ENCODE measurements at places on chromosomes 7 and 10.

DNA sequence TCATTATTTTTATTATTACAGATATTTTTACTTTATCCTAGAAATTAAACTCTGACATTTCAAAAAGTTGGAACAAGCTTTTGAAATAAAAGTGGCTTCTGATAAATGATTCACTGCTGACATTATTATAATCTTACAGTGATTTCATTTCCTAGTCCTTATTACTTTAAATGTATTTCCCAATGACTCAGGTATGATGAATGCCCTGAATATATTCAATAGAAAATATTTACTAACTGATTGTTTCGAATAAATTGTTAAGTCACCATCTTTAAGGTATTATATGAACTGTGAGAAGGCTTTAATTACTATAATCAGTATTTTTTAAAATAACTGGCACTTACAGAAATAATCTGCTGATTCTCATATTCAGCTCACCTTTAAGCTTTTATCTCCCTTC is 21.6 kb downstream of the DKK1 start:
- DNase-seq, result no peak

DNA sequence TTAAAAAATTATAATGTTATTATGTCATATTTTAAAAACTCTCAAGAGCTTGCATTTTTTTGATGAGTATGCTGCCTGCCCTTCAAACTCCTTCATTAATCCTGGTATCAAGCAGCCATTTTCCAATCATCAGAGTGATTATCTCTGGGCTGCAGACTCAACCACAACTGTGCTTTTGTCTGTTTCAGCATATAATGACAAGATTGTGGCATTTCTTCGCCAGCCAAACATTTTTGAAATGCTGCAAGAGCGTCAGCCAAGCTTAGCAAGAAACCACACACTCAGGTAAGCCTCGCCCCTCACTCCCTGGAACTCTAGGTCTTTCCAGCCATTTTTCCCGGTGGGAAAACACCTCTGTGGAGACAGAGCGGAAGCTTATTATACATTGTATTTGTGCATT is 90.0 kb upstream of the STK17A start:
- no peak for DNase-seq

DNA sequence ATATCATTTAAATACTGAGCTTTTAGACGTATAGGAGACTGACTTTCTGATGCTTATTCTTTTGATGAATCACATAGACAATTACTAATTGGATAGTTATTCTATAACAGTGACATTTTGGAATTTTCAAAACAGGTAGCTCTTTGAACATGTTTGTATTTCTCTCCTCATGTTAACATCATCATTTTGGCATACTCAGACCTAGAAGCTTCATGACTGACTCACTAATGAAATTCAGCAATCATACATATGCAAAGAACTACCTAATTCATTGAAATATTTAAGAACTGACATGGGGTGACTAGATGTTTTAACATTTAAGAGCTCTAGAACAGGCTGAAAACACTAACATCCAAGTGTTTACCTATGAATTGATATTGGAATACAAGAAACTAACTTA is 192.3 kb downstream of the VTI1A start:
- no peak for DNase-seq

- no peak for DNase-seq
These were observed 194.4 kb downstream of the PLXNA4 start for GRCh38 chr7:132381742-132382472.

GRCh38 chr7:69428089-69428488 is 170.2 kb upstream of the AUTS2 start:
- DNase-seq, result no peak

DNA sequence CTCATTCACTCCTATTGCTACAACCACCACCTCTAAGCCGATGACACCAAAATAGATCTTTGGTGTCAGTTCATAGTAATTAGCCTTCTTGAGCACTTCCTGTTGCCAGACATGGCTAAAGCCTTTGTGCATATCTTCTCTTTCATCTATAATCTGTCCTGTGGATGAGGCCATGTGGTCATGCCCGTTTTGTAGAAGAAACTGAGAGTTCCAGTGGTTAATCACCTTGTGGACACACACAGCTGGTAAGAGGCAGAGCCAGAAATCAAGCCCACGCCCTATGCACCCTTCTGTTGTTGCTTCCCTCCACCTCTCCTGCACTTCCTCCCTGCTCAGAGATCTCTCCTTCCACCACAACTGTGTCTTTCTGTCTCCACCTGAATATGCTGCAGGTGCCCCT is 285.1 kb upstream of the PFKP start:
- no peak for DNase-seq

- DNase-seq, result no peak
These were observed at the start of gene CYP2W1 for GRCh38 chr7:983004-983615. CYP2W1 (plus strand) TSS chr7:983181; CDS start chr7:983212, 31 bp downstream.

DNA sequence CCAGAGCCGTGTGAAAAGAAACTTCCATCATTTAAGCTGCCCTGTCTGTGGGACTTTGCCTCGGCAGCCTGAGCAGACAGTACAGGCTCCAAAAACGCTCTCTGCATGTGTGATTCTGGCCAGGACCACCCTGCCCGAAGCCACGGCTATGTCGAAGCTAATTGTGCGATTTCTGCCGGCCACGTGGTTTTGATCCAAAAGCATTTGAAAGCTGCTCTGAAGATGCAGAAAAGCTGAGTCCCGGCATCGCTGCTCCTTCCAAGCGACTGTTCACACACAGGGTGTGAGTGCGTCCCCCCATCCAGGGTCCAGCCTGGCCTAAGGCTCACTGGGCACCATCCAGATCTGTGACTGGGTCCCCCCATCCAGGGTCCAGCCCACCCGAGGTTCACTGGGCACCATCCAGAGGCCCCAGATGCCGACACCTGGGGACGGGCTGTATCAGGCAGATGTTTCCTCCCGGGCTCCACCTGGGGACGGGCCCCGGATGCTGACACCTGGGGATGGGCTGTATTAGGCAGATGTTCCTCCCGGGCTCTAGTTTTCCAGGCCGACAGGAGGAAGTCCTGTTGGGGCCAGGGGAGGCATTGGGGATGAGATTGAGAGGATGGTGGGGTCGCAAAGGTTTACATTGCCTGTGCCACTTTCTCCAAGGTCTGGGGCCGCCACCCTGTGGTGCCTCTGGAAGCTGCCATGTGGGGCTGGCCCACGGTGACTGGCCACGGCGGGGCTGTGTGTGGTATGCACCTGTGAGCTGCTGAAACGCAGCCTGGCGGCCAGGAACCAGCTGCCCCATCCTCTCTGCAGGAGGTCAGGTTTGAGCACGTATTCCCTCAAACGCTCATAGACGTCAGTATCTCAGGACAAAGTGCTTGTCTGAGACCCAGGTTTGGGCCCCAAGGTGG is 527.4 kb downstream of the DNAJB6 start:
- DNase-seq, result no peak

DNA sequence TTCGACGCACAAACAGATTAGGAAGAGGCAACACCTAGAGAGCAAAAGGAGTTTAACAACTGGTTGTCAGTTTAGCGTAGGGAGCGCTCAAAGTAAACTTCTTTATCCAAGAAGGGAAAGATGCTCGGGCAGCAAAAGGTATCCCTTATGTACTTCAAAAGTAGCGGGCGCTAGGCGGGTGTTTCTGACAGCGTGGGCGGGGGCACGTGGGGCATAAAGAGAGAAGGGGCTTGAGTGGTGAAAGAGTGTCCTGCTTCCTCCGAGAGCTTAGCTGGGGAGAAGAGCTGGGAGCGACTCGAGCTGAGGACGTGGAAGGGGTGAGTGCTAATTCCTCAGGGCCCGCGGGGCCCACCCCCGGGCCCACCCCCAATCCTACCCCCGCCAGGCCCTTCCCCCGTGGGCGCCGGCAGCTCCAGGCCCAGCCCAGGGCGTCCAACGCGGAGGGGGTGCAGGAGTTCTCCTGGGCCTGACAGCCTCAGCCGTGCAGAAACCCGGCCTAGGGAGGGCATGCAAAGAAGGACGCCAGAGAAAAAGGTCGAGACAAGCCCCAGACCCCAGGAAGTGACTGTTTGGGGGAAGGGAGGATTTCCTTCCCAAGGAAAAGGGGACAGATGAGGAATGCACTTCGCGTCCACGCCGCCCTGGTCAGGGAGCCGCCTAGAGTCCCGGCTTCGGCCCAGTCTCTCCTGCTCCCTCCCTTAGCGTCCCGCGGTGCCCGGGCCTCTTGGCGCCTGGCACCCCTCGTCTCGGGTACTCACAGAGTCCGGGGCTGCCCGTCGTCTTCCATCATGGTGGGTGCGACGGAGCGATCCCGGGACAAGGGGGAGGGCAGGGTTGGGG is 868 bp downstream of the TIAL1 start:
- peak; percentile 74 for DNase-seq

DNA sequence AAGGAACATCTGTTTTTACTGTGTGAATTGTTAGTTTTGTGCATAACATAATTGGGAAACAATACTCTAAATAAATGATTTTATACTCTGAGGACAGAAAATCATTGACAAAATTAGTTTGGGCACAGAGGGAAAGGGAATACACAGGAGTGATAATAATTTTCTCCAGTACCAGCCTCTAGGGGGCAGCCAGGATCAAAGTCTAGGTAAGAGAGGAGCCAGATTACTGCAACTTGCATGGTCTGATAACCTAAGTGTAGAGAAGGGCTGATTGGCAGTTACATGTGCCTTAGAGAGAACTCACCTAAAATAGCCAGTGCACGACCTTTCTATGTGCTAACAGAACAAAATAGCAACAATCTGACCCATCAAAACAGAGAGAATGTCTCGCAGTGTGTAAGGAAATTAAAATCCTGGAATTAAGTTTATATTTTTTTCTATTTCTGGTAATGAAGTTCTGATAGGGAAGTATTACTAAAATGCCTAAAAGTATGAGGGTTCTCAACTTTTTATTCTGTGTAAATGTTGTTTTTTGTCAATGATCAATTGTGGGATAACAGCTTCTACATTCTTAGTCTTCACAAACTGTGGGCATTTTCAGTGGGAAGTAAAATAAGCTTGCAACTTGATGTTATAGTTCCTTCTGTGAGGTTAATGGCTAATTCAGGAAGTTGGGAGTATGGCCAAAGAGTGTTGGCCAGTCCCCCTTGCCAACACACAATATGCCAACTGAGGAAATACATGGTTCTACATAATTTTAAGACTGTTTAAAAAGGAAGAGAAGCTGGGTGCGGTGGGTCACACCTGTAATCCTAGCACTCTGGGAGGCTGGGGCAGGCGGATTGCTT is 66.4 kb downstream of the EXOC6 start:
- DNase-seq, result peak; percentile 25

- DNase-seq, result no peak
These were observed 57.2 kb upstream of the ELN start for GRCh38 chr7:73970801-73971229.

DNA sequence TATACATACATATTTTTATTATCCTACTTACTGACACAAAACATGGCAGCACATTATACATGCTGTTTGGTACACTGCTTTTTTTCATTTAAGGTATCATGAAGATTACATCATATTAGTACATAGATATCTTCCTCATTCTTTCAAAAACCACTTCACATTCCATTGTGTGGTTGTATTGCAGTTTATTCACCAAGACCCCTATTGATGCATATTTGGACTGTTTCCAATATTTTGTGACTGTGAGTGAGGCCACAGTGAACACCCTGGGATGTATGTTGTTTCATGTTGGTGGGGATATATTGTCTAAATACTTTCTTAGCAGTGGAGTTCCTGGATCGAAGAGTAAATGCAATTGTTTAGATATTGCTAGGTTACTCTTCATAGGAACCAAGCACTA is 39.0 kb downstream of the TFAM start:
- no peak for DNase-seq

- DNase-seq, result no peak
These were observed 79.8 kb upstream of the MPP7 start for GRCh38 chr10:28382525-28383269.

DNA sequence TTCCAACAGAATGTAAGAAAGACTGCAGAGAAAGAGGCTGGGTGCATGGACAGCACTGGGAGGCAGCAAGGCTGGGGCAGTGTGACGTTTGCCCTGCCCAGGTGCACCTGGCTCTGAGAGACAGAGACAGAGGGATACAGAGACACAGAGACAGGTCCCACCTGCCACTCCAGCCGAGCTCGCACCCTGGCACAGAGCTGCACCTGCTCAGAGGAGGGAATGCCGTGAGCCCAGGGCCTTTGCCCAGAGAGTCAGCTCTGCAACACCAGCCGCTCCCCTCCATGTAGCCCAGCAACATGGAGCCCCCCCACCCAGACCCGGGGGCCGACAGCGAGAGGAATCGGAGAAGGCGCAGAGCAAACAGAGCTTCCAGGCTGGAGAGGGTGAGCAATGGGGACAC is 35.3 kb upstream of the PROSER2 start:
- no peak for DNase-seq

GRCh38 chr7:151808400-151809145 is 68.3 kb downstream of the PRKAG2 start:
- DNase-seq, result no peak

GRCh38 chr10:116704926-116705325 is 37.4 kb downstream of the HSPA12A start:
- no peak for DNase-seq

GRCh38 chr7:31647511-31647910 is 39.5 kb upstream of the PPP1R17 start:
- DNase-seq, result no peak

- no peak for DNase-seq
These were observed 15.2 kb downstream of the WNT8B start for GRCh38 chr10:100477970-100478369.

DNA sequence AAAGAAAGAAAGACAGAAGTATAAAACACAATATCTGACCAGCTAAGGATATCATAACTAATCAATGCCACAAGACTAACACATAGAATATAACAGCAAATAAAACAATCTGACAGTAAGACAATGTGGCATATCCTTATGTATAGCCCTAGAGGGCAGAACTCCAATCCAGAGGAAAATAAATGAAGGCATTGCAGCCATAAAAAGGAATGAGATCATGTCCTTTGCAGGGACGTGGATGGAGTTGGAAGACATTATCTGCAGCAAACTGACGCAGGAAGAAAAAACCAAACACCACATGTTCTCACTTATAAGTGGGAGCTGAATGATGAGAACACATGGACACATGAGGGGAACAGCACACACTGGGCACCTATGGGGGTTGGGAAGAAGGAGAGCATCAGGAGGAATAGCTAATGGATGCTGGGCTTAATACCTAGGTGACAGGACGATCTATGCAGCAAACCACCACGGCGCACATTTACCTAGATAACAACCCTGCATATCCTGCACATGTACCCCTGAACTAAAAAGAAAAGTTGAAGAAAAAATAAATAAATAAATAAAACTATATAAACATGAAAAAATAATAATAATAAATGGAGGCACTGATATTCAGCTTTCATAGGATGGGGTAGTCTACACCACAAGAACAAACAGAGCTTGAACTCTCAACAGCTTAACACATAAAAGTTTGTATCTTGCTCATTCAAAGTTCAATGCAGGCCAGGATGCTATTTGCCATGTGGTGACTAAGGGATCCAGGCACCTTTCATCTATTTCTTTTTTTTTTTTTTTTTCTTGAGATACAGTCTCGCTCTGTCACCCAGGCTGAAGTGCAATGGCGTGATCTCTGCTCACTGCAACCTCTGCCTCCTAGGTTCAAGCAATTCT is 66.1 kb upstream of the KAT6B start:
- DNase-seq, result no peak

DNA sequence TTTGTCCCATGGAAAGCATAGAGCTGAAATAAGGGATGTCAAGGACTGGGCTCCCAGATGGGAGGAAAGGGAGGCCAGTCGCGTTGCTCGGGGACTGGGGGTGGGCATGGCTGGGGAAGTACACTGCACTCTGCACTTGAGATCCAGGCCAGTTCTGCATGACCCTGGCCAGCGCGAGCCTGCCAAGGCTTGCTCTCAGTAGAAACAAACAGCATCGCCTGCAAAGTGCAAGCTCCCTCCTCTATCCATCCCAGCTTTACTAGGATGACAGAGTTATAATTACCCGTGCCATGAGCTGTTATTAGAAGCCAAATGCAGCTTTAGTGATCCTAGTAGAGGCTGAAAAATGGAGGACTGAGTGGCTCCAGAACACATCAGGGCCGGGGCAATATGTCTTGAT is 43.9 kb upstream of the PDCD4 start:
- DNase-seq, result no peak

GRCh38 chr10:4812046-4812445 is 14.0 kb upstream of the AKR1E2 start:
- DNase-seq, result no peak

All from stimulated activated CD4-positive, alpha-beta T cell treated with anti-CD3 and anti-CD28 coated beads, Interleukin-1b, Interleukin-23, amount 100 ng/mL, for 48 hours (primary cell).